PC-9 (cell line): ENCODE measurements at places on chromosomes 6 and 20. TPM values are rescaled to one million over a fixed set of nuclear protein-coding genes. Genes with fewer than 3 reads are reported as not detected.

PXDC1 gene
- total RNA-seq, result 29.3 and 30.8 TPM in 2 replicates

KIAA0408 gene
- total RNA-seq, result not detected in 2 replicates

TNXB gene
- total RNA-seq, result 15.1 and 22.1 TPM in 2 replicates

IL17A gene
- not detected in 2 replicates for total RNA-seq

E2F1 gene
- 31.5 and 31.6 TPM in 2 replicates for total RNA-seq

RNF5 gene
- 45.6 and 51.3 TPM in 2 replicates for total RNA-seq

DEFB132 gene
- not detected in 2 replicates for total RNA-seq

FRMD1 gene
- total RNA-seq, result not detected in 2 replicates

SEL1L2 gene
- not detected in 2 replicates for total RNA-seq

PTK6 gene
- total RNA-seq, result 12.9 and 13.3 TPM in 2 replicates

SCUBE3 gene
- 0.10 and 0.17 TPM in 2 replicates for total RNA-seq

KCNK16 gene
- total RNA-seq, result not detected in 2 replicates

BHLHE23 gene
- not detected in 2 replicates for total RNA-seq

DPPA5 gene
- total RNA-seq, result not detected in 2 replicates

OPN5 gene
- not detected in 2 replicates for total RNA-seq

C6orf58 gene
- total RNA-seq, result not detected in 2 replicates

PDE10A gene
- not detected in 2 replicates for total RNA-seq

HTR1B gene
- total RNA-seq, result not detected in 2 replicates

MYCT1 gene
- total RNA-seq, result not detected in 2 replicates

NRSN1 gene
- total RNA-seq, result not detected in 2 replicates

PRKN gene
- not detected in 2 replicates for total RNA-seq

IYD gene
- total RNA-seq, result not detected in 2 replicates

PMEPA1 gene
- total RNA-seq, result 163 and 177 TPM in 2 replicates

SRPK1 gene
- total RNA-seq, result 79.0 and 98.7 TPM in 2 replicates

EYA4 gene
- 9.8 and 10.6 TPM in 2 replicates for total RNA-seq

GCNT2 gene
- total RNA-seq, result 28.4 and 35.7 TPM in 2 replicates

SIRPA gene
- total RNA-seq, result 18.4 and 18.5 TPM in 2 replicates

SLC2A10 gene
- total RNA-seq, result 28.6 and 33.6 TPM in 2 replicates

NKAPL gene
- not detected in 2 replicates for total RNA-seq

PTPRT gene
- not detected in 2 replicates for total RNA-seq

TBCC gene
- total RNA-seq, result 12.3 and 15.1 TPM in 2 replicates

BMP2 gene
- total RNA-seq, result not detected in 2 replicates

OPRL1 gene
- 1.5 and 2.7 TPM in 2 replicates for total RNA-seq

ATP9A gene
- total RNA-seq, result 18.6 and 22.4 TPM in 2 replicates

CNR1 gene
- total RNA-seq, result not detected in 2 replicates

OR12D3 gene
- total RNA-seq, result not detected in 2 replicates

GGTLC1 gene
- total RNA-seq, result 0.43 and 0.63 TPM in 2 replicates

RIPOR2 gene
- 0.63 and 0.94 TPM in 2 replicates for total RNA-seq
